ENCODE measurements at places on chromosomes 1 and 21. TPM values are rescaled to one million over a fixed set of nuclear protein-coding genes. Genes with fewer than 3 reads are reported as not detected.

Gene PYHIN1
- not detected for total RNA-seq

GRCh38 chr1:184892116-184892515, 82.2 kb downstream of the NIBAN1 start:
- no peak overlapping the region for H3K4me3 ChIP-seq
- H3K4me1 ChIP-seq, result peaks cover 21% of the 10 kb centered on the region
- peak overlapping the region; percentile 67 for H3K27ac ChIP-seq
- H3K36me3 ChIP-seq, result no peaks in the 10 kb centered on the region
- no peak for DNase-seq

Gene C2CD4D
- total RNA-seq, result 0.38 TPM

Gene NTMT2
- not detected for total RNA-seq

DNA sequence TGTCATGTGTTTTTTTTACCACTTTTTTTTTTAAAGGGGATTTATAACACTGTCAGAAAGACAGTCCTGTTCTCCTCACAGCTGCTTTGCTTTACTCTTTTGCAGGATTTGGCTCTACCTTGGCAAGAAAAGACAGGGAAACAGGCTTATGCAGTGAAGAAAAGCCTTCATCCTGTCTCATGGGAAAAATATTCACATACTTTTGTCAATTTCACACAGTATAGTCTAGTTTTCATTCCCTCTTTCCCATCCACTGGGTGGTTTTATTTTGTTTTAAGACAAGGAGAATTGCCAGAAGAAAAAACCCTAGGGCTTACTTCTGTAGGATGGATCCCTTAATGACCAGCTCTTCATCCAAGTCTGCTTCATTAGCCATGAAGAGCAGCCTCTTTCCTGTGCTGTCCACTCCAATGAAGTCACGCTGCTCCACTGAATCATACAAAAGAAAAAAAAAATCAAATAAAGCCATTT, 60.0 kb downstream of the EIF2B3 start:
- H3K4me3 ChIP-seq, result no peak overlapping the region
- no peaks in the 10 kb centered on the region for H3K36me3 ChIP-seq
- H3K4me1 ChIP-seq, result no peaks in the 10 kb centered on the region
- no peak for DNase-seq
- no peaks in the 10 kb centered on the region for H3K27me3 ChIP-seq
- no peak overlapping the region for H3K27ac ChIP-seq

Gene OXCT2
- total RNA-seq, result 0.19 TPM

DNA sequence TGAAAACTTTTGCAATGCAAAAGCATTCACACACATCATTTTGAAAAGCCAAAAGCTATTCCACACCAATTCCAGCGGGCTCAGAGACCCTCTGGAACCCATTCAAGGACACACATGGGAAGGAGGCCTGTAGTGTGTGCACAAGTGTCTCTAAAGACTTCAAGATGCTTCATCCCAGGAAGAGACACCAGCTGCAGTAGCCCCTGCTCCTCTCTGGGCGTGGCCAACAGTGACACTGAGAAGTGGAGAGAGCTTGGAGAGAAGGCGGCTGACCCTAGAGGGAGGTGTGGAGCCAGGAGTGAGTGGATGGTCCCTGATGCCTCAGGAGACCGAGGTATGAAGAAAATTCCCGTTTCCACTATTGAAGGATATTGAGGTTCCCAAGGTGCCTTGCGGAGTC, 14.9 kb upstream of the TNNI1 start:
- no peaks in the 10 kb centered on the region for H3K36me3 ChIP-seq
- no peak overlapping the region for H3K4me3 ChIP-seq
- H3K27ac ChIP-seq, result no peak overlapping the region
- DNase-seq, result no peak

Gene OVAAL
- total RNA-seq, result not detected

- H3K4me3 ChIP-seq, result no peak overlapping the region
- peaks cover 70% of the 10 kb centered on the region for H3K27me3 ChIP-seq
Measured at GRCh38 chr1:18635891-18636595, 5.4 kb downstream of the PAX7 start.

DNA sequence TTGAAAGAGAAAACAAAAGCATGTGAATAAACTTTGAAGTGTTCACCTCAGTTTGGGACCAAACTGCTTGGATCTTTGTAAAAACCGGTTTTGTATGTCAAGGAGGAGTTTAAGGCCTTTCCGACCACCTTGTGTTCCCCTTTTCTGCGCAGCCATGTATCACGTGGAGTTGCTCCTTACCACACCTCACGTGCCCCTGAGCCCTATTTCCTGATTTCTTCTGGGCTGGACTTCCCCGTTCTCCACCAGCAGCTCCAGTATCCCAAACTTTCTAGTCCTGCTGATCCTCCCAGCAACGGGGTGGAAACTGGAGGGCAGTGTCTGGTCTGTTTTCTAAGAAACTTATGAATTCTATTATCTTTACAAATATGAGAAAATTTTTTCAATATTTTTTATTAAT, 1.6 kb upstream of the SH3D21 start:
- no peaks in the 10 kb centered on the region for H3K27me3 ChIP-seq
- H3K36me3 ChIP-seq, result peaks cover 21% of the 10 kb centered on the region
- DNase-seq, result no peak
- H3K4me3 ChIP-seq, result no peak overlapping the region
- H3K4me1 ChIP-seq, result peaks cover 40% of the 10 kb centered on the region

- DNase-seq, result no peak
- H3K4me1 ChIP-seq, result no peaks in the 10 kb centered on the region
- H3K4me3 ChIP-seq, result no peak overlapping the region
- H3K36me3 ChIP-seq, result no peaks in the 10 kb centered on the region
- no peak overlapping the region for H3K27ac ChIP-seq
Measured at GRCh38 chr21:31846690-31847089, 26.1 kb upstream of the HUNK start.

- no peak overlapping the region for H3K27ac ChIP-seq
- no peak overlapping the region for H3K4me3 ChIP-seq
- H3K36me3 ChIP-seq, result no peaks in the 10 kb centered on the region
- peaks cover 12% of the 10 kb centered on the region for H3K4me1 ChIP-seq
- no peaks in the 10 kb centered on the region for H3K27me3 ChIP-seq
Measured at GRCh38 chr1:61322008-61322744, 239.8 kb downstream of the NFIA start.

DNA sequence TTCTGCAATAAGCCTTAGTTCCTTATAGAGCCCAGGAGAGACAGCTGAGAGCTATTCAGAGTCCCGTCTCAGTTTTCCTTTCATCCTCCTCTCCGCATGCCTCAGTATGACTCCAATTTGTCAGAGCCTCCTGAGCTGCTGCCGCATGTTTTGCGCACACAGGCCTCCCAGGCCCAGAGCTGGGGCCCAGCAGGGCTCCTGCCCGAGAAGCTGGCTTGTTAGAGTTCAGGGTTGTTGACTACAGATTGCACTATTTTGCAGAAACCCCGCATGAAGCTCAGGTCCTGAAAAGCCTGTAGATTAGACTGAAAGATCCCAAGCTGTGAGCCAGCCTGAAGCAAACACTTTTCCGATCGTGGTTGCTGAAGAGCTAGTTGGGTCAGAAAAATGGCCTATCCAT, 51.5 kb downstream of the IGSF5 start:
- H3K27ac ChIP-seq, result no peak overlapping the region
- no peaks in the 10 kb centered on the region for H3K36me3 ChIP-seq
- H3K27me3 ChIP-seq, result no peaks in the 10 kb centered on the region
- DNase-seq, result no peak
- H3K4me1 ChIP-seq, result no peaks in the 10 kb centered on the region

Gene TSACC
- total RNA-seq, result not detected

- H3K4me1 ChIP-seq, result peaks cover 7% of the 10 kb centered on the region
- H3K4me3 ChIP-seq, result peak overlapping the region; percentile 41
- no peaks in the 10 kb centered on the region for H3K36me3 ChIP-seq
- no peak overlapping the region for H3K27ac ChIP-seq
Measured at GRCh38 chr1:21436488-21437340, 3.2 kb upstream of the NBPF3 start.

DNA sequence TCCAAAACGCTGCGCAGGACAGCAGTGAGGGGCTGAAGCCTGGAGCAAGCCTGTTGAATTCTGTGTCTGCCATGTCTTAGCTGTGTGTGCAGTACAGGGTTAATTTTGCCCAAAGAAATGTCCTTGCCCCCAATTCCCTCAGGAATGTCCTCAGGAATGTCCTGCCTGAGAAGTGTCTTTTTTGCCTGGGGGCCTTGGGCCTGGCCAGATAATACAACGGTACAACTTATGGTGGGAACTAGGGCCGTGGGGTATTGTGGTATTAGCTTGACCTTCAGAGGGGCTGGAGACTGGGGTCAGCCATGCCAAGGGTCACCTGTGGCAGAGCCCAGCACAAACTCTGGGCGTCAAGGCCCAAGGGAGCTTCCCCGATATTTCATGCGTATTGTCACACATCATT, 107.7 kb downstream of the AJAP1 start:
- H3K27ac ChIP-seq, result no peak overlapping the region
- no peak overlapping the region for H3K4me3 ChIP-seq
- no peaks in the 10 kb centered on the region for H3K36me3 ChIP-seq
- H3K4me1 ChIP-seq, result no peaks in the 10 kb centered on the region

Gene TRIM67
- not detected for total RNA-seq

GRCh38 chr1:158799689-158800088, 18.7 kb upstream of the OR6N2 start:
- no peak overlapping the region for H3K27ac ChIP-seq
- H3K36me3 ChIP-seq, result no peaks in the 10 kb centered on the region
- no peak overlapping the region for H3K4me3 ChIP-seq
- no peaks in the 10 kb centered on the region for H3K4me1 ChIP-seq

GRCh38 chr21:34881421-34881820, 167.7 kb downstream of the RUNX1 start:
- no peaks in the 10 kb centered on the region for H3K36me3 ChIP-seq
- H3K27ac ChIP-seq, result peak overlapping the region; percentile 97
- H3K27me3 ChIP-seq, result no peaks in the 10 kb centered on the region
- no peak overlapping the region for H3K4me3 ChIP-seq
- H3K4me1 ChIP-seq, result peaks cover 83% of the 10 kb centered on the region

DNA sequence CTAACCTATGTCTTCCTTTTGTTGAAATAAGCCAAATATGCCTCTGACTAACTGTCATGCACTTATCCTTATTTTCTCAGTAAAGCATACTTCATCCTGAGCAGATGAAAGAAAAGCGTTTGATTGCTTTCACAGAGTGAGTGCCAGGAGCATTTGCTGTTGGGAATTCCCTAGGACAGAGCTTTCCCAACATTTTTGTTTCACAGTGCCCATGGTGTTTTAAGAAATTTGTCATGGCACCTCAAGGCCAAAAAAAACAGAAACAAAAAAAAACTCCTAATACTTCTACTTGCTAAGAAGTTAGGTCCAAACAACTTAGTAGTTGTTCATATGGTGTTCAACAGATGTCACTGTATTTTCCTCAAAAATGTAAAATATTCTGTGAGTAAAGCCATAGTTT, 120.8 kb upstream of the BMP8A start:
- H3K27me3 ChIP-seq, result no peaks in the 10 kb centered on the region
- H3K4me3 ChIP-seq, result no peak overlapping the region
- no peak for DNase-seq
- H3K36me3 ChIP-seq, result peaks cover 7% of the 10 kb centered on the region
- no peak overlapping the region for H3K27ac ChIP-seq

Gene GBP4
- 7.4 TPM for total RNA-seq

DNA sequence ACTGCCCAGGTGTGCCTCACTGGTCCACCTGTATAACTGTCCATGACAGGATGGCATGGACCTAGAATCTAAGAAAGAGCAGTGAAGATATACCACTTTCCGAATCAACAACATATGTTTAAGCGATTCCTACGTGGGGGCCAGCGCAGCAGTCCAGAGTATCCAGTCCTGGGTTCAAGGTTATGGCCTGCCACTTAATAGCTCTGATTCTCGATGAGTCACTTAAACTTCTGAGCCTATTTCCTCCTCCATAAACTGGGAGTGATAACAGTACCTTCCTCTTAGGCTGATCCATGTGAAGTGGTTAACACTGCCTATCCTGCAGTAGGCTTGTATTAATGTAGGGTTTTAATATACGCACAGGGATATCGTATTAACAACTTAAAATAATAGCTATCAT, 2.8 kb downstream of the STPG1 start:
- H3K27me3 ChIP-seq, result no peaks in the 10 kb centered on the region
- no peaks in the 10 kb centered on the region for H3K36me3 ChIP-seq
- H3K4me3 ChIP-seq, result no peak overlapping the region

DNA sequence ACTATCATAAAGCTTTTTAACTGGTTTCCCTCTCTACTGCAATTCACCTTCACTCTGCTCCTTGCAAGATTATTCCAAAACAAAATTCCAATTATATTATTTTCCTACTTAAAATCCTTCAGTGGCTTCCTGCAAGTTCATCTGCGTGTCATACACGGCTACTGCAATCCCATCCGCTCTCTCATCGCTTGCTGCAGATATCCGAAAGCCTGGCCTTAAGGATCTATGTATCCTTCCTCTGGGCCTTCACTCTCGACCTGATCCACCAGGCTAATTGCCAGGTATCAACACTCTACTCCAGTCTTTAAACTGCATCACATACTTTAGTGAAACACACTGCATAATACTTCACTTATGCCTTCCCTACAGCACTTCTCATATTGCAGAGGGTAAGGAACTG, 44.0 kb downstream of the VAV3 start:
- H3K27me3 ChIP-seq, result no peaks in the 10 kb centered on the region
- no peak for DNase-seq
- H3K27ac ChIP-seq, result no peak overlapping the region
- H3K4me3 ChIP-seq, result no peak overlapping the region
- no peaks in the 10 kb centered on the region for H3K4me1 ChIP-seq
- H3K36me3 ChIP-seq, result no peaks in the 10 kb centered on the region

GRCh38 chr1:227127891-227128290, 187.8 kb downstream of the COQ8A start:
- H3K4me1 ChIP-seq, result no peaks in the 10 kb centered on the region
- H3K27ac ChIP-seq, result no peak overlapping the region
- no peak overlapping the region for H3K4me3 ChIP-seq
- H3K27me3 ChIP-seq, result no peaks in the 10 kb centered on the region
- no peaks in the 10 kb centered on the region for H3K36me3 ChIP-seq

GRCh38 chr1:198893141-198893540, 254.3 kb downstream of the PTPRC start:
- DNase-seq, result no peak
- no peaks in the 10 kb centered on the region for H3K36me3 ChIP-seq
- H3K27ac ChIP-seq, result no peak overlapping the region
- no peak overlapping the region for H3K4me3 ChIP-seq
- H3K27me3 ChIP-seq, result no peaks in the 10 kb centered on the region
- H3K4me1 ChIP-seq, result no peaks in the 10 kb centered on the region

Gene NHLH1
- total RNA-seq, result not detected

- no peaks in the 10 kb centered on the region for H3K27me3 ChIP-seq
- peak overlapping the region; percentile 59 for H3K27ac ChIP-seq
- no peak for DNase-seq
- H3K36me3 ChIP-seq, result no peaks in the 10 kb centered on the region
Measured at GRCh38 chr1:234555390-234556024, 54.5 kb downstream of the IRF2BP2 start.

Measured in esophagus squamous epithelium (tissue), 5 donors.